T-helper 17 cell (primary cell): ENCODE measurements at places on chromosomes 6 and 20.

GRCh38 chr6:140909156-140909555 is 1223.6 kb upstream of the GJE1 start:
- H3K4me3 ChIP-seq = no peak overlapping the region
- H3K4me1 ChIP-seq = no peaks in the 10 kb centered on the region
- no peaks in the 10 kb centered on the region for H3K27me3 ChIP-seq
- no peak for DNase-seq

DNA sequence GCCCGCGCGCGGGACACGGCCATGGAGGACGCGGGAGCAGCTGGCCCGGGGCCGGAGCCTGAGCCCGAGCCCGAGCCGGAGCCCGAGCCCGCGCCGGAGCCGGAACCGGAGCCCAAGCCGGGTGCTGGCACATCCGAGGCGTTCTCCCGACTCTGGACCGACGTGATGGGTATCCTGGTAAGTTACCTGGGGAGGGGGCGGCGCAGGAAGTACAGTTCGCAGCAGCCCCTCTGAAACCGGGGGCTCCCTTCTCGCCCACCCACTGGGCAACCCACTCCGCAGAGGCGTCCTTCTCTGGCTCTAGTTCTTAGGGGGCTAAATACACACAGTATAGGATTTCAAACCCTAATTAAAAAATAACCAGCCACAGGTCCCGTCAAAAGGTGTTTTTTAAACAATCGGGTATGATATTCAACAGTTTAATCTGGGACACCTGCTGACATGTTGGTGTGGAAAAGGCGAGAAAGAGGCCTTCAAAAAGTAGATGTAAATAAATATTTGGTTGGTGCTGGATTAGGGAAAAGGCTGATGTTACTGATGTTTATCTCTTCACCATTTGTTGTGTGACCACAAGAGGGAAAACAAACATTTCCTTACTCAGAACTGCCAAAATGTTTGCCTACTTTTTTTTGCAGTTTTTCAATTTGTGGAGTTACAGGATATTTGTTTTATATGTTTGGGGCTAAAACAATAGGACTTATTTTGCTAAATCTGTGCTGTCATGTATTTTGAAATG is 577 bp downstream of the SASH1 start:
- H3K4me1 ChIP-seq = peaks cover 17% of the 10 kb centered on the region
- peak overlapping the region; percentile 29 for H3K27ac ChIP-seq
- peaks cover under 1% of the 10 kb centered on the region for H3K36me3 ChIP-seq
- peaks cover 49% of the 10 kb centered on the region for H3K27me3 ChIP-seq
- peak overlapping the region; percentile 77 for H3K4me3 ChIP-seq
- no peak for DNase-seq

DNA sequence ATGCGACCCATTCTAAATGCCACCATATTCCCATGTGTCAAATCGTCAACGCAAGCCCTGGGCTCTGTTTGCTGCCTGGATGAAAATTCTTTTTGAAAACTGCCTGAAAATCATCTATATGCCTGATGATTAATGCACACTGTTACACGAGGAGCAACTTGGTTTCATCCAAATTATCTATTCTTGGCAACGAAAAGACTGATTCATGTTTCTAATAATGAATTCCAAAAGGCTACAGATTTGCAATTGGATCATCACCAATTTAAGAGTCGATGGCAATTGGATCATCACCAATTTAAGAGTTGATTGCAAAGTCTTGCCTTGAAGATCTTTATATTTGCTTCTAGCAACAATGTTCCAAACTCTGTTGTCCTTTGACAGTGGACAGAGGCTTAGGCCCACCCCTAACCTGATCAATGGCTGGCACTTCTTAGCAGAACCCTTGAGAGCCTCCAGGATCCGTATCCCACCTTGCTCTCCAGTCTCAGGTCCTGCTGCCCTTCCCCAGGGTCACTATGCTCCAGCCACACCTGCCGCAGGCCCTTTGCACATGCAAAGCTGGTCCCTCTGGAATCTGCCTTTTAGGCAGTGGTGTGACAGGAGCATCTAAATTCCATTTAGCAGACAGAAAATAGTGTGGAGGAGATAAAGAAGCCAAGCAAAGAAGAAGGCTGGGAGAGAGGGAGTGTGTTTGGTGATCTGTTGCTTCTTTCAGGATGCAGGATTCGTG is 460.9 kb upstream of the SULF2 start:
- no peak overlapping the region for H3K27ac ChIP-seq
- no peak for DNase-seq
- H3K36me3 ChIP-seq = peaks cover 2% of the 10 kb centered on the region
- peaks cover 68% of the 10 kb centered on the region for H3K27me3 ChIP-seq

GRCh38 chr6:156683821-156684220 is 93.4 kb upstream of the ARID1B start:
- H3K36me3 ChIP-seq = peaks cover 3% of the 10 kb centered on the region
- no peak overlapping the region for H3K27ac ChIP-seq
- H3K27me3 ChIP-seq = peaks cover 7% of the 10 kb centered on the region
- DNase-seq = no peak
- peaks cover 17% of the 10 kb centered on the region for H3K4me1 ChIP-seq

DNA sequence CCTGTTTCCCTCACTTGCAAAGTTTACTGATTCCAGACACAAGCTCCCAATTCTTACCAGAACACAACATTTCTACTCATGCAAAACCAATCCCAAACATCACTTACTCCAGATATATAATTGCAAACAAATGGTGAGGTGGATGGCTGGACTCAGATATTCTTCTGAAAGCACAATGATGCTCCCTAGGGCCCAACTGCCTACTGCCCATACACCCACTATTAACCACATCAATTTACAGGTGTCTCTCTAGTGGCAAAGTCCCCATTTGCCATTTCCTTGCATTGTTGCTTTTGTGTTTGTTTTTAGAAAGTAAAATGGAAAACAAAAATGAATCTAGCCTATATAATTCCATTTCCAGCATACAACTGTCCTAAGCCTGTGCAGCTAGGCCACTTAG is 320.9 kb upstream of the PRDM1 start:
- DNase-seq = no peak
- peaks cover 2% of the 10 kb centered on the region for H3K36me3 ChIP-seq
- no peaks in the 10 kb centered on the region for H3K4me1 ChIP-seq

GRCh38 chr6:121520337-121521163 is 85.1 kb downstream of the GJA1 start:
- no peaks in the 10 kb centered on the region for H3K36me3 ChIP-seq
- H3K27ac ChIP-seq = no peak overlapping the region
- no peaks in the 10 kb centered on the region for H3K4me1 ChIP-seq
- no peak overlapping the region for H3K4me3 ChIP-seq
- DNase-seq = no peak

- no peaks in the 10 kb centered on the region for H3K36me3 ChIP-seq
- no peak overlapping the region for H3K27ac ChIP-seq
- H3K27me3 ChIP-seq = no peaks in the 10 kb centered on the region
- no peaks in the 10 kb centered on the region for H3K4me1 ChIP-seq
- no peak overlapping the region for H3K4me3 ChIP-seq
Observed at GRCh38 chr6:47992809-47993208, 118.2 kb downstream of the PTCHD4 start.

GRCh38 chr20:46599227-46599987 is 49.0 kb upstream of the OCSTAMP start:
- DNase-seq = no peak
- H3K4me3 ChIP-seq = no peak overlapping the region
- H3K27ac ChIP-seq = no peak overlapping the region
- H3K4me1 ChIP-seq = no peaks in the 10 kb centered on the region
- no peaks in the 10 kb centered on the region for H3K36me3 ChIP-seq

DNA sequence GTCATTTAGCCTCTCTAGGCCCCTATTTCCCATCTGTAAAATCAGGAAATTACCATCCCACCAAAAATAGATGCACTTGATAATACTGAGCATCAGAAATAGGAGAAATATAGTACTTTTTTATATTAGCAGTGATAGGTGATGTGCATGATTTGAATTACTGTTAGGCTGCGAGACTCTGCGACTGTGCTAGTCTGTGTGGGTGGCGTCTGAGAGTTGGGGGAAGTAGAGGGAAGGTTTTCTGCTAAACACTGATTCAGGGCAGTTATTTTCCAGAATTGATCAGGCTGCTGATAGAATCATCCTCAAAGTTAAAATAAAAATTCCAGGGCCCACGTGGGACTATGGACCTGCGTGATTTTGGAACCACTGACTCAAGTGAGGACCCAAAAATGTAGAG is 60.4 kb upstream of the ARMH2 start:
- peaks cover 24% of the 10 kb centered on the region for H3K36me3 ChIP-seq
- no peak for DNase-seq
- H3K4me1 ChIP-seq = peaks cover 65% of the 10 kb centered on the region
- peak overlapping the region; percentile 88 for H3K4me3 ChIP-seq

DNA sequence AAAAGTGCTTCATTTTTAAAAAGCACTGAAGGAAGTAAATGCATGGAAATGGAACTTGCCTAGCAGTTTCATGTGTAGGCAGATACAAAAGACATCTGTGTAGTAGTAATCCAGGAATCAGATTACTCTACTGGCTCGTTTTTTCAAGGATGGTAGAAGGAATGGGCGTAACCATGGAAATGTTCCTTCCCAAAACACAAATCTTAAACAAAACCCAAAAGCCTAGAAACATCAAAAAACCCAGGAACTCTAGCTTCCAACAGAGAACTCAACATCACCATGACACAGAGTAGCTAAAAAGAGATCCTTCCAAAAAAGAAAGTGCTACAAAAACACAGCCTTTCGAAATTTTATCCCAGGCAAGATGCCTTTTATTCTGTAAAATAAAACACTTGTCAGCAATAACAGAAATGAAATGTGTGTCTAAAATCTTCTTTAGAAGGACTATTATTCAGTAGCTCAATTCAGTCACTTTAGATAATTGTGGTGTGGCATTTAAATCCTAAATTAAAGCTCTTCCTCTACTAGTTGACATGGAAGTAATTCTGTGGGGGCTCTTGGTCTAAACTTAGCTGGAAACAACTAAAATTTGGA is 81.7 kb downstream of the FAM217A start:
- no peak for DNase-seq
- peak overlapping the region; percentile 66 for H3K27ac ChIP-seq
- H3K4me1 ChIP-seq = peaks cover 18% of the 10 kb centered on the region
- no peaks in the 10 kb centered on the region for H3K36me3 ChIP-seq
- no peak overlapping the region for H3K4me3 ChIP-seq

- no peaks in the 10 kb centered on the region for H3K27me3 ChIP-seq
- H3K36me3 ChIP-seq = peaks cover 10% of the 10 kb centered on the region
- peak overlapping the region; percentile 29 for H3K27ac ChIP-seq
Observed at GRCh38 chr20:47215653-47216397, 140.7 kb downstream of the ZMYND8 start.

DNA sequence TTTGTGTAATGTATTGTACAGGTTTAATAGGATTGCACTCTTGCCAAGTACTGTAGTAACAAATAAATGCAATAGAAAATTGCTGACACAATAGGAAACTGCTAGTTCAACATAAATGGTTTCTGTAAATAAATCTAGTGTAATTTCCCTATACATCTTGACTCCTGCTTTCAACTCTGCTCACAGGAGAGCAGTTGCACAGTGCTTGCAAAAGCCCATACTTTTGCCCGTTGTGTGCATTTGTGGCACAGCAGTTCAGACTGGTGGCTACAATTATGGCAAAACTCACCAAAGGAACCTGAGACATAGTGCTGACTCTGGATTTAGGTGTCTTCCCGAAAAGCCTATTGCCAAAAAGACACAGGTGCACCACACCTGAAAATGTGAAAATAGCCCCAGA is 953.3 kb upstream of the SLC35B3 start:
- no peak overlapping the region for H3K4me3 ChIP-seq
- no peaks in the 10 kb centered on the region for H3K4me1 ChIP-seq
- no peak overlapping the region for H3K27ac ChIP-seq
- no peak for DNase-seq
- no peaks in the 10 kb centered on the region for H3K36me3 ChIP-seq

GRCh38 chr6:71124340-71124739 is 164.3 kb upstream of the OGFRL1 start:
- no peaks in the 10 kb centered on the region for H3K36me3 ChIP-seq
- no peak for DNase-seq
- no peak overlapping the region for H3K4me3 ChIP-seq

GRCh38 chr20:53636540-53637097 is 43.0 kb upstream of the ZNF217 start:
- peak overlapping the region; percentile 87 for H3K27ac ChIP-seq
- DNase-seq = no peak
- H3K36me3 ChIP-seq = no peaks in the 10 kb centered on the region
- peaks cover 24% of the 10 kb centered on the region for H3K4me1 ChIP-seq

GRCh38 chr20:56897958-56898349 is 268.8 kb downstream of the TFAP2C start:
- peaks cover 4% of the 10 kb centered on the region for H3K27me3 ChIP-seq
- H3K4me1 ChIP-seq = no peaks in the 10 kb centered on the region
- no peaks in the 10 kb centered on the region for H3K36me3 ChIP-seq
- no peak overlapping the region for H3K27ac ChIP-seq

DNA sequence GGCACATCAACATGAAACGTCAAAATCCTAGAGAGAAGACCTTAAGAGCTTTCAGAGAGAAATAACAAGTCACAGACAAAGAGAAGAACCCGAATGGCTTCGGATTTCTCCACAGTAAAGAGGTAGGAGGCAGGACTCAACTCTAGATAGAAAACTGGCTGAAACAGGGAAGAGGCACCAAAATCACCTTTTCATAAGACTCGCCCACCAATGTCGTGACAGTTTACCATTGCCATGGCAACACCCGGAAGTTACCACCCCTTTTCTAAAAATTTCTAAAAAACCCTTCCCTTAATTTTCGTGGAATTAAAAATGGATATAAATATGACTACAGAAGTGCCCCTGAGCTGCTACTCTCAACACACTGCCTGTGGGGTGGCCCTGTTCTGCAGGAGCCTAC is 12.3 kb upstream of the DEFB121 start:
- H3K4me1 ChIP-seq = no peaks in the 10 kb centered on the region

GRCh38 chr6:145003145-145003544 is 718.0 kb downstream of the UTRN start:
- H3K4me1 ChIP-seq = no peaks in the 10 kb centered on the region
- no peak overlapping the region for H3K27ac ChIP-seq
- H3K27me3 ChIP-seq = peaks cover 49% of the 10 kb centered on the region
- no peak overlapping the region for H3K4me3 ChIP-seq
- H3K36me3 ChIP-seq = peaks cover 4% of the 10 kb centered on the region

GRCh38 chr6:140043357-140043756 is 668.9 kb upstream of the CITED2 start:
- no peak for DNase-seq
- H3K4me1 ChIP-seq = peaks cover 4% of the 10 kb centered on the region
- H3K27me3 ChIP-seq = peaks cover 7% of the 10 kb centered on the region
- H3K27ac ChIP-seq = no peak overlapping the region
- H3K36me3 ChIP-seq = no peaks in the 10 kb centered on the region
- no peak overlapping the region for H3K4me3 ChIP-seq

GRCh38 chr6:12479881-12480280 is 189.7 kb downstream of the EDN1 start:
- peaks cover 2% of the 10 kb centered on the region for H3K36me3 ChIP-seq
- peaks cover 3% of the 10 kb centered on the region for H3K4me1 ChIP-seq
- no peak overlapping the region for H3K27ac ChIP-seq
- H3K4me3 ChIP-seq = no peak overlapping the region

GRCh38 chr6:3844097-3844463 is 5.1 kb upstream of the FAM50B start:
- H3K36me3 ChIP-seq = no peaks in the 10 kb centered on the region
- DNase-seq = no peak
- H3K27me3 ChIP-seq = no peaks in the 10 kb centered on the region
- peaks cover 20% of the 10 kb centered on the region for H3K4me1 ChIP-seq
- H3K27ac ChIP-seq = no peak overlapping the region
- no peak overlapping the region for H3K4me3 ChIP-seq

GRCh38 chr6:83359638-83360037 is 71.2 kb downstream of the ME1 start:
- no peak overlapping the region for H3K4me3 ChIP-seq
- no peaks in the 10 kb centered on the region for H3K36me3 ChIP-seq
- DNase-seq = no peak
- no peaks in the 10 kb centered on the region for H3K27me3 ChIP-seq
- H3K4me1 ChIP-seq = no peaks in the 10 kb centered on the region

GRCh38 chr20:61169874-61170273 is 82.2 kb upstream of the CDH4 start:
- no peak overlapping the region for H3K4me3 ChIP-seq
- H3K27me3 ChIP-seq = peaks cover 26% of the 10 kb centered on the region
- no peaks in the 10 kb centered on the region for H3K36me3 ChIP-seq
- DNase-seq = no peak
